ENCODE measurements at places on chromosomes 13 and 19.

GRCh38 chr13:46313024-46313423 lies 74.0 kb downstream of the RUBCNL start:
- no peak for DNase-seq

GRCh38 chr13:98065468-98065867 lies 77.4 kb upstream of the FARP1 start:
- DNase-seq = no peak

DNA sequence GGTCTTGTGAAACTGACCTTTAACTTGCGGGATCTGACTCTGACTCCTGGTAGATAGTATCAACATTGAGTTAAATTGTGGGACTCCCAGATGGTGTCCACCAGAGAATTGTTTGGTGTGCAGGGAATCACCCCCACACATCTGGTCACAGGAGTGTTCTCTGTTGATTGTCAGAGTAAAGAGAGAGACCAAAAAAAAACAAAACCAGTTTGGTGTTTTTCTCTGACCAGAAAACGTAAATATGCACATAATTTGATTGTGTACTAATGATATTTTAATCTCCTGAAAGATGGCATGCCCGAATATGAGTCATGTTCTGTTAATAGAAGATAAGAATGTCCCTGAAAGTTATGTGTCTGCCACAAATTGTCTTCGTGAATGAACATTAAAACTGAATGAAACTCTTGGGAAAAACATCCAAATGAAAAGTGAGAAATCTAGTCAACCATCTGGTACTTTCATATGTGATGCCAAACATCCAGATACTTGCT lies 118.5 kb upstream of the GPC6 start:
- DNase-seq = no peak

DNA sequence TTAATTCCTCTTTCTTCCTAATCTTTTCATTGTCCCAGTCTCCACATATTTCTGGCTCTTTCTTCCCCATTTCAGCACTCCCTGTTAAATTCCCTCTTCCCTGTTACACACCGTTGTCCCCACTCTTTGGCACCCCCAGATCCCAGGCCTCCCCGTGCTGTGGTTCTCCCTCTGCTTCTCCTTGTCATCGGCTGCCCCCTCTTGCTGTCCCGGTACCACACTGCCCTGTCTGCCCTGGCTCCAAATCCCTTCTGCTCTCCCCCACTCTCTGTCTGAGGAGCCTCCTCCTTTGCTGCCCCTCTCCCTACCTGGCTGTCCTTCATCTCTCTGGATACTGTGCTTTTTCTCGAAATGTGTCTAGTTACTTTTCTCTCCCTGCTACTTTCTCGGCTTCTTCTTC lies 983 bp downstream of the ZNF415 start:
- no peak for DNase-seq
